Peyer's patch (tissue), 4 donors: ENCODE measurements at places on chromosomes 11 and 22. TPM values are rescaled to one million over a fixed set of nuclear protein-coding genes. Genes with fewer than 3 reads are reported as not detected.

DNA sequence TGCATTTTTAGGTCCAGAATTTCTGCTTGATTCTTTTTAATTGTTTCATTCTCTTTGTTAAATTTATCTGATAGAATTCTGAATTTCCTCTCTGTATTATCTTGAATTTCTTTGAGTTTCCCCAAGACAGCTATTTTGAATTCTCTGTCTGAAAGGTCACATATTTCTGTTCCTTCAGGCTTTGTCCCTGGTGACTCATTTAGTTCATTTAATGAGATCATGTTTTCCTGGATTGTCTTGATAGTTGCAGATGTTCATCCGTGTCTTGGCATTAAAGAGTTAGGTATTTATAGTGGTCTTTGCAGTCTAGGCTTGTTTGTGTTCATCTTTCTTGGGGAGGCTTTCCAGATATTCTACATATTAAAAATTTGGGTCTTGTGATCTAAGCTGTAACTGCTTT, 694.8 kb upstream of the CCDC179 start:
- no peaks in the 10 kb centered on the region for H3K36me3 ChIP-seq
- no peak for DNase-seq

DNA sequence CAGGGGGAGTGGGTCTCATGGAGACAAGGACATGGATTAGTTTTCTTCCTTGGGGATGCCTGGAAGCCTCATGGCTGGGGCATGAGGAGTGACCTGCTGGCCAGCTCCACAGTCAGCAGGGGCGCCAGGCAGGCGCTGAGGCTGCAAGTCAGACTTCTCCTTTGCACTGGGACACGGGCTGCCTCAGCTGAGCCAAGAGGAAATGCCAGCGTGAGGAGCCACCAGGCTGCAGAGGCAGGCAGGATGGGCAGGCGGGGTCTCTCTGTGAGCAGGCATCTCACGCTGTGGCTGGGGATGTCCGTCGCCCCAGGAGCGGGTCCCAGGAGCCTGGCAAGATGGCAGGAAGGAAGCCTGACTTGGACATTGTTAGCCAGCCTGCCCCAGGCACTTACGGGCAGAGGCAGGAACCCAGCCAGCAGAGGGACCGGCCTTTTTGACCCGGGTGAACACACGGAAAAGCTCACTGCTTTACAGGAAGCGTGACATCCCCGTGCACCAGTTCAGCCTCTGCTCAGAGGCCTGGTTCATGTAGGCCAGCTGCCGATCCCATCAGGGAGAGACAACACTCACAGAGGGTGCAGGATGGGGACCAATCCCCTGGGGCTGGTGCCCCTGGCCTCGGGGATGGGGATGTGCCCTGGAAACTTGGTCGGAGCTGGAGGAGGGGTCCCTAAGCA, 10.2 kb downstream of the GNB1L start:
- H3K27ac ChIP-seq, result peak overlapping the region; percentile 40
- peaks cover 13% of the 10 kb centered on the region for H3K4me1 ChIP-seq
- H3K4me3 ChIP-seq, result no peak overlapping the region
- DNase-seq, result no peak
- no peaks in the 10 kb centered on the region for H3K36me3 ChIP-seq
- H3K27me3 ChIP-seq, result no peaks in the 10 kb centered on the region

GRCh38 chr11:14386895-14387480, 28.0 kb upstream of the RRAS2 start:
- no peaks in the 10 kb centered on the region for H3K4me1 ChIP-seq
- no peak for DNase-seq
- H3K36me3 ChIP-seq, result no peaks in the 10 kb centered on the region
- H3K27me3 ChIP-seq, result no peaks in the 10 kb centered on the region
- no peak overlapping the region for H3K27ac ChIP-seq
- H3K4me3 ChIP-seq, result no peak overlapping the region

GRCh38 chr11:95269036-95269819, 38.2 kb upstream of the SESN3 start:
- DNase-seq, result no peak
- H3K4me1 ChIP-seq, result no peaks in the 10 kb centered on the region
- no peaks in the 10 kb centered on the region for H3K36me3 ChIP-seq
- no peaks in the 10 kb centered on the region for H3K27me3 ChIP-seq
- no peak overlapping the region for H3K27ac ChIP-seq
- no peak overlapping the region for H3K4me3 ChIP-seq

- H3K36me3 ChIP-seq, result no peaks in the 10 kb centered on the region
- no peak overlapping the region for H3K27ac ChIP-seq
- H3K4me3 ChIP-seq, result no peak overlapping the region
- no peaks in the 10 kb centered on the region for H3K27me3 ChIP-seq
Measured at GRCh38 chr11:37671321-37671720, 1073.3 kb upstream of the RAG2 start.

DNA sequence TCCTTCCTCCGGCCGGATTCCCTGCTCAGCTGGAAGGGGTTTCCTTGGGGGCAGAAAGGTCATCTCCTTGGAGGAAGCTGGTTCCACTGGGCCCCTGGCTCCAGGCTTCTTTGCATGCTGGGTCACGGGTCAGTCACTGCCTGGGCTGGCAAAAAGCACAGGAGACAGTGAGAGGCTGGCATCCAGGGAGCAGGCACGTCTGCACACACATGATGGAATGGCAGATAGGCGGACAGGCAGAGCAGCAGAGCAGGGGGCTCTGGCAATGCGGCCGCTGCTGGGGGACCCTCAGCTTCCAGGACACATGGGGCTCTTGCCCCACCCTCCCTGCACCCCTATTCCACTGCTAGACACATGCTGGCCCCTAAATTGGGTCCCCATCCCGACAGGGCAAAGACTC, 40.4 kb downstream of the C11orf58 start:
- no peaks in the 10 kb centered on the region for H3K4me1 ChIP-seq
- H3K27me3 ChIP-seq, result no peaks in the 10 kb centered on the region
- H3K27ac ChIP-seq, result no peak overlapping the region
- H3K36me3 ChIP-seq, result no peaks in the 10 kb centered on the region
- no peak overlapping the region for H3K4me3 ChIP-seq

GRCh38 chr22:27800250-27801201, 1.0 kb downstream of the MN1 start:
- DNase-seq, result no peak
- H3K4me1 ChIP-seq, result no peaks in the 10 kb centered on the region
- no peaks in the 10 kb centered on the region for H3K36me3 ChIP-seq
- H3K4me3 ChIP-seq, result peak overlapping the region; percentile 75

DNA sequence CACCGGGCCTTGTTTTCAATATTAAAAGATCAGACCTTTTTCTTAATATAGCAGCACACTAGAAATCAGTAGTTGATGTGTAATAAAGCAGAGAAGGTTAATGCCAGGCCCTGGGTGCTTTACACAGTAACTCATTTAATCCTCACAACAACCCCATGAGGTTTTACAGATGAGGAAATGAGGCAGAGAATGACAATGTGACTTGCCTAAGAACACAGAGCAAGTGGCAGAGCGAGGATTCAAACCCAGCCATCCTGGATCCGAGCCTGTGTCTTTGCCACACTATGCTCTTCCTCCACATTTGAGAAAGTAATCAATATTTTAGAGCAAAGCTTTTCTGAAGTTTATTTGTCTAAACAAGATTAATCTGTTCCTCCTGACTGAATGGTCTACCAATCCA, 7.2 kb downstream of the JAML start:
- DNase-seq, result no peak
- H3K27me3 ChIP-seq, result no peaks in the 10 kb centered on the region
- no peaks in the 10 kb centered on the region for H3K36me3 ChIP-seq
- H3K4me1 ChIP-seq, result peaks cover 7% of the 10 kb centered on the region
- H3K4me3 ChIP-seq, result no peak overlapping the region

DNA sequence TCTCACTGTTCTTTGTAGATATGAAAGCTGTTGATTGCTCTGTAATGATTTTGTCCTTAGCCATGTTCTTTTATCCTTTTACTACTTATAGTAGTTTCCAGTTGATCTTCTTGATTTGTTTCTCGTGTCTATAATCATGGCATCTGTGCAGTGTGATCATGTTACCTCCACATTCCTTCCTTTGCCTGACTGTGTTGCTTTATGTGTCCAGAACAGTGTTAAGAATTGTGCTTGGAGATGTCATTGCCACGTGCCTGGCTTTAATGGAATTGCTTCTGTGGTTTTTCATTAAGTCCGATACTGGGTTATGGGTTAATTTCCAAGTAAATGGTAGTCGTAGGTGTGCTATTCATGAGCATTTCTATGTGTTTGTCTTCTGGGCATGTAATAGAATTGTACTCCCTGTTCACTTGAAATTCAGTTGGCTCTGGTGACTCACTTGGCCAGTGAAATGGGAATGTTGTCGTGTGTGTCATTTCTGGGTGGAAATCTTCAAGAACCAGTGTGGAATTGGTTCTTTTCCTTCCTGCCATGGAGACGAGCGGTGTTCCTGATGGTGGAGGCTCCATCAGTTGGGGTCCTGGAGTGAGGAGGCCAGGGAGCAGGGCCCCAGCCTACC, 6.8 kb downstream of the GTSE1 start:
- no peak overlapping the region for H3K27ac ChIP-seq
- H3K27me3 ChIP-seq, result no peaks in the 10 kb centered on the region
- no peaks in the 10 kb centered on the region for H3K4me1 ChIP-seq
- no peaks in the 10 kb centered on the region for H3K36me3 ChIP-seq
- DNase-seq, result no peak
- no peak overlapping the region for H3K4me3 ChIP-seq

The APOA4 gene
- 10,211 TPM for total RNA-seq

The MMP27 gene
- not detected for total RNA-seq

The CSNK1E gene
- total RNA-seq, result 254 TPM

The PARVA gene
- 30.8 TPM for total RNA-seq
